A549 treated with dexamethasone at 1 μM for 4 hours (cell line): ENCODE measurements at places on chromosomes 4 and X. TPM values are rescaled to one million over a fixed set of nuclear protein-coding genes. Genes with fewer than 3 reads are reported as not detected.

Gene COX7B2
- total RNA-seq = not detected in 5 replicates

Gene PAGE2B
- not detected in 5 replicates for total RNA-seq

Gene SLC38A5
- 0.08 to 0.24 TPM (median 0.18 TPM) in 4 of 5 replicates, not detected in the other for total RNA-seq

Gene AR
- total RNA-seq = 2.8 to 4.3 TPM (median 3.6 TPM) in 5 replicates

Gene GLRA3
- total RNA-seq = 0.03 to 0.05 TPM in 2 of 5 replicates, not detected in the others

Gene LRPAP1
- 116 to 128 TPM (median 125 TPM) in 5 replicates for total RNA-seq

Gene CORIN
- total RNA-seq = not detected in 5 replicates

Gene ZNF674
- 2.6 to 3.0 TPM (median 2.8 TPM) in 5 replicates for total RNA-seq

Gene TEX13C
- total RNA-seq = 0.01 to 0.04 TPM in 2 of 5 replicates, not detected in the others

Gene ANXA10
- 2.3 to 2.9 TPM (median 2.7 TPM) in 5 replicates for total RNA-seq

Gene HEPH
- total RNA-seq = 0.02 TPM in 1 of 5 replicates, not detected in the others

Gene SPIN4
- total RNA-seq = 3.7 to 5.8 TPM (median 5.2 TPM) in 5 replicates

Gene CCDC149
- total RNA-seq = 1.5 to 2.6 TPM (median 1.6 TPM) in 5 replicates
